ENCODE measurements at places on chromosomes 5 and 9.

DNA sequence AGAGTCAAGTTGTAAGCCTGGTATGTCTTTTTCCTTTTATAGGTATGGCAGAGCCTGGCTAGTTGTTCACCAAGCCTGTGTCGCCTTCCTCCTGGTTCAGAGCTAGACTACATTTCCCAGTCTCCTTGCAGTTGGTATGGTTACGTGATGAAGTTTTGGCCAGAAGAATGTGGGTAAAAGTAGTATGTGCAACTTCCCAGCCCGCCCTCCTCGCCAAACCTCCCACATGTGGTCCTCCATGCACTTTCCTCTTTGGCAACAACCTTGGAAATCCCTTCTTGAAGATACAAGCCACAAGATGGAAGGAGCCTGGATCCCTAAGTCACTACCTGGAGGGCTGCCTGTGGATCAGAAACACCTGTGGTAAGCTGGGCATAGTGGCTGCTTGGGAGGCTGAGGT, 36.0 kb upstream of the MSH3 start:
- no peaks in the 10 kb centered on the region for H3K4me1 ChIP-seq
- no peaks in the 10 kb centered on the region for H3K27me3 ChIP-seq
- H3K36me3 ChIP-seq: no peaks in the 10 kb centered on the region
- H3K4me3 ChIP-seq: no peak overlapping the region
- DNase-seq: no peak

DNA sequence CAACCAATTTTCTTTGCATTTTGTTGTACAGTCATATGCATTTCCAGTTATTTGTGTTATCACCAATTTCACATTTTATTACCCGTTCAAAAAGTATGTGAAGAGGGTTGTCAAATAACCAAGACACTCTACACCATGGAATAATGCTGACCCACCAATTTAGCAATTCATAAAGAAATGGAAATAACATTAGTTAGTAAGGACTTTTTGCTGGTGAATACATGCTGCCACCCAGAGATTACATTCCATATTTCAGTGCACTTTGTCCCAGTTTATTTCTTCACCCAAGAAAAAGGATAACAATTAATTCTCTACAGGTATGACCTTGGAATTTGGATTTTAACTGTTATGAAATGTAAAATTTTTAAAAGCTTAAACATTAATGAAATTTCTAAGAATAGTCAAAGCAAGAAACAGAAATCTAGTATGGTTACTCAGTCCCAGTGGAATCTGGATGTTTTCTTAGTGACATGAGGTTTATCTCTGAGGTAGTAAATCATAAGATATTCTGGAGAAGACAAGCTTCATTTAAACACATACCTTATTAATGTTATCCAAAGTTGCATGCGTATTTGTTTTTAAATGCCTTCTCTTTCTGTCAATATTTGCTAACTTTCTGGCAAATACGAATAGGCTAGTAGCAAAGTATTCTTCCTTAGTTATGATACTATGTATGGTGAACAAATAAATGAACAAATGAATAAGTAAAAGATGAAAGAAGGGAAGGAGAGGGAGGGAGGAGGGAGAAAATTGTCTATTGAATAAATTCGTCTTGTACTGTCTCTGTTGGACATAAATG, 100.6 kb downstream of the CETN3 start:
- no peak for DNase-seq
- H3K27me3 ChIP-seq: no peaks in the 10 kb centered on the region
- H3K4me1 ChIP-seq: no peaks in the 10 kb centered on the region
- H3K27ac ChIP-seq: no peak overlapping the region

- DNase-seq: no peak
- no peak overlapping the region for H3K4me3 ChIP-seq
- H3K4me1 ChIP-seq: no peaks in the 10 kb centered on the region
- no peak overlapping the region for H3K27ac ChIP-seq
- no peaks in the 10 kb centered on the region for H3K36me3 ChIP-seq
Observed at GRCh38 chr5:2848619-2849018, 97.1 kb upstream of the IRX2 start.

DNA sequence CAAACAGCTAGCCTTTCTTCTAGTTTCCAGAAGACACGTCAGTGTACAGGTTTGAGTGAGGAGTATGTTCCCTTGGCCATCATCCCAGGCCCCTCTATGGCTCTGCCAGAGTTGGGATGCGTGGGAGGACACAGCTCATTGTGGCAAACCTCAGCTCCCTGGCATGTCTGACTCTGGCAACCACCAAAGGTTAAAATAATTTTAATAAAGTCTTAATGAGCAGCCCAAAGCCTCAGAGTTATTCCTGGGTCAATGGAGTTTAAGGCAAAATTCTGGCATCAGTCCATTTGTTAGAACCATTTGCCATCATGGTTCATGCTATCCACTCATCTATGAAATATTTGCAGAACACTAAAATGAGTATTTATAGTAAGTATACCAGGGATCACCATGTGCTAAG, 79.8 kb upstream of the PAPPA start:
- H3K36me3 ChIP-seq: no peaks in the 10 kb centered on the region
- peaks cover 8% of the 10 kb centered on the region for H3K4me1 ChIP-seq
- no peak for DNase-seq
- peak overlapping the region; percentile 24 for H3K27ac ChIP-seq
- H3K27me3 ChIP-seq: no peaks in the 10 kb centered on the region
- H3K4me3 ChIP-seq: no peak overlapping the region

GRCh38 chr5:35668319-35668718, 50.7 kb downstream of the SPEF2 start:
- DNase-seq: no peak
- H3K27me3 ChIP-seq: no peaks in the 10 kb centered on the region
- H3K4me3 ChIP-seq: no peak overlapping the region
- H3K27ac ChIP-seq: no peak overlapping the region

DNA sequence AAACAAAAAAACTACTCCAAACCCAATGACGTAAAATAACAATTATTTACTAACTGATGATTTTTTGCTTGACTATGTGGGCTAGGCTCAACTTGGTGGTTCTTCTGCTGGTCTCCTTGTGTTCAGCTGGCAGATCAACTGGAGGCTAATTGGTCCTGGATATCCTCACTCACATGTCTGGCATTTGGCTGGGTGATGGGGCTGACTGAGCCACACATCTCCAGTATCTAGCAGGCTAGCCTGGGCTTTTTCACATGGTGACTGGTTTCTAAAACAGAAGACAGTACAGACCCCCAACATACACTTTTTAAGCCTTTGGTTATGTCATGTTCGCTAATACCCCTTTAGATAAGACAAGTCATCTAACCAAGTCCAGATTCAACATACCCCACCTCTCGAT, 104.7 kb upstream of the PRRC1 start:
- DNase-seq: no peak
- H3K36me3 ChIP-seq: no peaks in the 10 kb centered on the region

GRCh38 chr9:36897019-36897418, 137.0 kb downstream of the PAX5 start:
- H3K27me3 ChIP-seq: no peaks in the 10 kb centered on the region
- no peak for DNase-seq
- H3K36me3 ChIP-seq: no peaks in the 10 kb centered on the region
- H3K27ac ChIP-seq: no peak overlapping the region
- H3K4me3 ChIP-seq: no peak overlapping the region

- H3K4me1 ChIP-seq: peaks cover 19% of the 10 kb centered on the region
- H3K4me3 ChIP-seq: no peak overlapping the region
- H3K36me3 ChIP-seq: peaks cover 82% of the 10 kb centered on the region
- peak overlapping the region; percentile 28 for H3K27ac ChIP-seq
- DNase-seq: no peak
Observed at GRCh38 chr5:663436-664342, 29.5 kb downstream of the TPPP start.

GRCh38 chr9:7363777-7364477, 435.7 kb downstream of the DMAC1 start:
- DNase-seq: no peak
- no peaks in the 10 kb centered on the region for H3K27me3 ChIP-seq
- H3K4me3 ChIP-seq: no peak overlapping the region
- no peaks in the 10 kb centered on the region for H3K4me1 ChIP-seq

DNA sequence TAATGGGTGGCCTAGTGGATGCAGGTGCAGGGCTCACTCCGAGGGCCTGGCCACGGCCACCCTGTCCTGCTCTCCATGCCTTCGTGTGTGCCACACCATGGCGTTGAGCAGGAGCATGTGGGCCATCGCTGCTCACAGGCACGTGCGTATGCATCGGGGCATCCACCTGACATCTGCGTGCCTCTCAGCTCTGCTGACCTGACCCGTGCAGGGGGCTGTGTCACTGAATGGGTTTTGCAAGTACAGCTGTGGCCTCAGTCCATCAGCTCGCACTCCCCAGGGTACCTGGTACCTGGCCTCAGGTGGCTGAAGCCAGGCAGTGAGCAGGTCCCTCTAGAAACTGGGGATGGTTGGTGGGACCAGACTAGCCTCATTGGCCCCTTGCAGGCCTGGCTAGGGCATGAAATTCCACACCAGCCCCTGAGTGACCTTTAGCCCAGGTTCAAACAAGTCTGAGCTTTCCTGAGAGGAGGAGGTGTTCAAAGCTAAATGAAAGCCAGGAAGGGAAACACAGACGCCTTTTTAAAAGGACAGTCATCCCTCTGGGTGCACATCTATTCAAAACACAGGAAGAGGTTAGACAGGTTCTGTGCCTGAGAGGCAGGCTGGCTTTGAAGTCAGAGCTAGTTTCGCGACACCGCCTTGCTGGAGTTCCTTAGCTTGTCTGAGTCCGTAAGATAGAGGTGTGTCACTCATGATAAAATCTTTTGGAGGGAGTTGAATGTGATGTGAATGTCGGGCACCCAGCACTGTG, 74.0 kb downstream of the MACROH2A1 start:
- no peak overlapping the region for H3K4me3 ChIP-seq
- no peak for DNase-seq
- no peaks in the 10 kb centered on the region for H3K36me3 ChIP-seq
- peak overlapping the region; percentile 79 for H3K27ac ChIP-seq

DNA sequence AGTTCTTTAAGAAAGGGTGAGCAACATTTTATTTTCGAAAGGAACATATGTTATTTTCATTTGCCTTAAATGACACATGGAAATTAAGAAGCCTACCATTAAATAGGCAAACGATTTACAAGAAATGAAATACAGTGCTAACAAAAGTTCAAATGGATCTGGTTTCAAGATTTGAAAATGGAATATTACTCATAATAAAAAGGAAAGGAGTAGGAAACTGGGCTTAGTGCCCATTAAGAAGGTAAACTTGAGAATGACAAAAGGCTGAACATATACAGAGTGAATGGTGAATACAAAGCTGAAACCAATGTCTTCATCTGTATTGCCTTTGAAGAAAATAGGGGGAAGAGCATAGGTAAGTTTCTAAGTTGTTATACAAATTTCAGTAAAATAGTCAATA, 974.2 kb upstream of the C9orf72 start:
- H3K4me3 ChIP-seq: no peak overlapping the region
- H3K4me1 ChIP-seq: no peaks in the 10 kb centered on the region
- H3K36me3 ChIP-seq: no peaks in the 10 kb centered on the region
- H3K27me3 ChIP-seq: no peaks in the 10 kb centered on the region

- H3K27me3 ChIP-seq: no peaks in the 10 kb centered on the region
- H3K4me3 ChIP-seq: no peak overlapping the region
- H3K4me1 ChIP-seq: no peaks in the 10 kb centered on the region
- H3K36me3 ChIP-seq: no peaks in the 10 kb centered on the region
- no peak for DNase-seq
- no peak overlapping the region for H3K27ac ChIP-seq
Observed at GRCh38 chr5:106875591-106876297, 795.0 kb downstream of the EFNA5 start.

DNA sequence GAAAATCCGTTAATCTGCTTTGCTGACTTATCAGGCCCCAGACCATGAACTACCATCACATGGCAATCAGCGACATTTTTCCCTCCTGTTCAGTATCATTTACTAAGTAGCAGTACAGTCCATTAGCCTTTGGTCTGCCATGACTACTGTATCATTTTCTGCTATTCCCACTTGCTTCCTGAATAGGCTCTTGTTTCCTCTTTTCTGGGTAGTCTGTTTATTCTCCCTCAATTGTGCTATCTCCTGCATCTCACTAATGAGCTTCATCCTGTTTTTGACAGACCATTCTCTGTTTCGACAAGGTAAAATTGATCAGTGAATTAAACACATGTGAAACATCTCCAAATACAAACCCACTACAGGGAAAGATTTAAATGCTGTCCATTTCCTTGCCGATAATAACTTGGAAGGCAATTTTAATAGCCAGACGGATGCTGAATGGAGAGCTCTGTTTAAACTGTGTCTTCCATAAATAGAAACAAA, 263.5 kb upstream of the ANKRD55 start:
- H3K36me3 ChIP-seq: no peaks in the 10 kb centered on the region
- DNase-seq: no peak
- peaks cover 20% of the 10 kb centered on the region for H3K4me1 ChIP-seq
- no peak overlapping the region for H3K27ac ChIP-seq
- H3K4me3 ChIP-seq: no peak overlapping the region
- H3K27me3 ChIP-seq: no peaks in the 10 kb centered on the region

DNA sequence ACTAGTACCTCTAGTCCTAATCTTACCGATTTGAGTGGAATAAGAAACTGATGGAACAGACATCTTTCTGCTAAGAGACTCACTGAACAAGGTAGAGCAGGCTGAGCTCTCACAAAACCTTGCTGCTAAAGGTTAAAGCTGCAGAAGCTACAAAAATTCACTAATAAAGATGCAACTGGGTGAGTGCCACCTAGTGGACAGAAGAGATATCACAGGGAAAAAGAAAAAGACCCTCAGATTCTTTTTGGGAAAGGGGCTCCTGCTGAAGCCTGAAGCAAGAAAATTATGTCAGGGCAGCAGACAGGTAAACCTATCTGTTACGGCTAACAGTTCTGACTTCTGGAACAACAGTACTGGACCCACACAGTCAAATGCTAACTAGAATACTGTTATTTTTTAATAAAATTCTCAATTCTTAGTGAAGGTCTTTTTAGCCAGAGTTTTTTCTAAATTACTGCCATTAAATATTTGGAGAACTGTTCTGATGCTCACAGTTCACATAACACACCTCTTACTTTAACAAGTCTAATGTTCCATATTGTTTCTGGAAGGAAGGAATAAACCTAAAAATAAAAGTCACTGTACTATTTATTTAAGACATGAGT, 51.2 kb downstream of the DIAPH1 start:
- no peaks in the 10 kb centered on the region for H3K27me3 ChIP-seq
- H3K36me3 ChIP-seq: peaks cover 14% of the 10 kb centered on the region
- no peak overlapping the region for H3K27ac ChIP-seq
- H3K4me1 ChIP-seq: peaks cover 9% of the 10 kb centered on the region
- no peak overlapping the region for H3K4me3 ChIP-seq

GRCh38 chr5:156148301-156148700, 178.7 kb upstream of the SGCD start:
- DNase-seq: no peak
- H3K27me3 ChIP-seq: no peaks in the 10 kb centered on the region
- no peak overlapping the region for H3K27ac ChIP-seq
- no peak overlapping the region for H3K4me3 ChIP-seq

GRCh38 chr5:351921-352245, 30.4 kb downstream of the AHRR start:
- no peaks in the 10 kb centered on the region for H3K27me3 ChIP-seq
- H3K27ac ChIP-seq: no peak overlapping the region
- DNase-seq: no peak
- H3K36me3 ChIP-seq: no peaks in the 10 kb centered on the region
- no peaks in the 10 kb centered on the region for H3K4me1 ChIP-seq
- no peak overlapping the region for H3K4me3 ChIP-seq

- no peak overlapping the region for H3K27ac ChIP-seq
- no peak overlapping the region for H3K4me3 ChIP-seq
- no peaks in the 10 kb centered on the region for H3K27me3 ChIP-seq
- peaks cover 23% of the 10 kb centered on the region for H3K4me1 ChIP-seq
- DNase-seq: no peak
Observed at GRCh38 chr9:34069831-34070230, 21.1 kb upstream of the UBAP2 start.

- H3K27ac ChIP-seq: no peak overlapping the region
- DNase-seq: no peak
- H3K27me3 ChIP-seq: no peaks in the 10 kb centered on the region
- no peaks in the 10 kb centered on the region for H3K36me3 ChIP-seq
- no peak overlapping the region for H3K4me3 ChIP-seq
- peaks cover 94% of the 10 kb centered on the region for H3K4me1 ChIP-seq
Observed at GRCh38 chr9:136089697-136090045, 5.4 kb downstream of the NACC2 start.
